ENCODE measurements at places on chromosomes 11 and 22.

DNA sequence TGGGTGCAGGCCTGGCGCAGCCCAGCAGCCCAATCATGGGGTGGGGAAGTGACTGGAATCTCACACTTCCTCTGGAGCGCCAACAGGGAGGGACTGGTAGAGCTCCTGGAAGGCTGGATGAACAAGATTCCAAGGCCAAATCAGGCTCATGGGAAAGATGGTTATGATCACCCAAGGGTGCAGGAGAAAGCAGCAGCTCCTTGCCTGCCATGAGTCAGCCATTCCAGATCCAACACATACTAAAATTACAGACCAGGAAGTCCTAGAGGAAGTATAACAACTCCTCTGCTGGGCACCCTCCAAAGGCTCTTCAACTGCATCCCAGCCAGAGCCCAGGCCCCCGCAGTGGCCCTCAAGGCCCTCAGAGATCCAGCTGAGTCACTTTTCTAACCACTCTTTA, 427.3 kb downstream of the TENM4 start:
- DNase-seq: no peak

DNA sequence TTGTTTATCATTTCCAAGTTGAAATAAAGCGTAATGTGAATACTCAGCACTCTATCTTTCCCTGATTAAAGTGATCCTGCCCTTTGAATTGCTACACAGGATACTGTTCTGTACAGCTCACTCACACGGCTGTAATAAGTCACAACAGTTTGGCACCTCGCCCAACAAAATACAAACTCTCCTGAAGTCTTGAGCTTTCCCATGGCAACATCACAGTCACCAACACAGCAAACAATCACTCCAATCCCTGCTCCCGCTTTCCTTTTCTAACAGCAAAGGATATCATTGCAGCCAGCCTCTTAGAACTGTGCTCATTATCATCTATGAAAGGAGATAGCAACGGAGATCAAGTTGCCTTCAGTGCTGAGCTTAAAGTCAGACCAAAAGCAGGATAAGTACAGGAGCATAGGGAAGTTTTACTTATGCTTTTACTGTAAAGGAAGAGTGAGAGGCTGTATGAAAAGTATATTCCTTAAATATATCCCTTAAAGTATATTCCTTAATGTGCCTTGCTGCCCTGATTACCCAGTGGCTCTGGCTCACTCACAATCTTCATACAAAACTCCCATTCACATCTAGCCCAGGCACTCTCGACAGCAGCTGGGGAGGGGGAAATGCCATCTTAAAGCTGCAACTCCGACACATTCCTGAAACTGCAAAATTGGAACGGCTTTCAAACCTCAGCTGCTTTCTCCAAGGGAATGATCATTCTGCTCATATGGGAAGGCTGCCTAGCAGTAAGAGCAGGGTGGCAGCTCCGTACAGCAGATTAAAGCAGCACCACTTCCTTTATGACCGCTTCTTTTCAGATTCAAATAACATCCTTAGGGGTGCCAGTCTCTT, 35.8 kb downstream of the MAML2 start:
- DNase-seq: no peak

DNA sequence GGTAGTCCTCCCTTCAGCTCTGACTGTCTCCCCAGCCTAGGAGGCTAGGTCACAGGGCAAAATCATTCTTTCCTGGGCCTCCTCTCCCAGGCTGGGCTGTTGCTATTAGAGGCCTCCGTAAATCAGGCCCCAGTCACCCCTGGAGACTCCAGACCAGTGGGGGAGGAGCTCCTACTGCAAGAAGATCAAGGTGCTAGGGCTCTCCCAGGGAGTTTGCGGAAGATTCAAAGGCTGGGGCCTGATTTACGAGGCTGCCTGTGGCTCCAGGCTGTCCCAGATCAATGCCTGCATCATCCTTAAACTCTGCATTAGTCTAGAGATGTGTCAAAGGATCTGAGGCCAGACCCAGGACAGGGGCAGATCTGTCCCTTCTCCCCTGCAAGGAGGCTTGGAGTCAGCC, 346.2 kb downstream of the TENM4 start:
- no peak for DNase-seq

GRCh38 chr11:121503051-121503450, 50.3 kb upstream of the SORL1-AS1 start:
- DNase-seq: no peak

DNA sequence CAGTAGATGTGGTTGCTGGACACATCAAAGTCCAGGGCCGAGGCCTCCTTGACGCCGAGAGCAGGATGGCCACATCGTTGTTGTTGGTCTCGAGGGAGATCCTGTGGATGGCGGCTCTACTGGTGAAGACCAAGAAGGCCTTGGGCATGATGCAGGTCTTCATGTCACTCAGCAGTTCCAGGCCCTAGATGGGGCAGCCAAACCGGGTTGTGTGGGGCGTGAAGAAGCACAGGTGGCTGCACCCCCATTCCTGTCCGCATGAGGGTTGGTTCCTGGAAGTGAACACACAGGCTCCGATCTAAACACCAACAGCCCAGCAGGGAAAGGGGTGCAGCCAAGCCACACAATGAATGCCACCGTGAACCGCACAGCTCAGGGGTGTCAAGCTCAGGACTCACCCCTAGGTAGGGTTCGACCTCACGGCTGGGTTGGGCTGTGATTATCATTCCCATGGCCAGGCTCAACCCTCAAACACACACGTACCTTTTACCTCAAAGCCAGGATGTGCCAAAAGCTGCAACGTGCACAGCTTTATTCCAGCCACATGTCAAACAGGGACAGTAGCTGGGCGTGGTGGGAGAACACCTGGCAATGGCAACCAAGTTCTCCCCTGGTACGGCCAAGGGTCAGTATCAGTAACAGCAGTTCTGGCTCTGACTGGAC, 132.3 kb downstream of the CRYBB2 start:
- DNase-seq: no peak

DNA sequence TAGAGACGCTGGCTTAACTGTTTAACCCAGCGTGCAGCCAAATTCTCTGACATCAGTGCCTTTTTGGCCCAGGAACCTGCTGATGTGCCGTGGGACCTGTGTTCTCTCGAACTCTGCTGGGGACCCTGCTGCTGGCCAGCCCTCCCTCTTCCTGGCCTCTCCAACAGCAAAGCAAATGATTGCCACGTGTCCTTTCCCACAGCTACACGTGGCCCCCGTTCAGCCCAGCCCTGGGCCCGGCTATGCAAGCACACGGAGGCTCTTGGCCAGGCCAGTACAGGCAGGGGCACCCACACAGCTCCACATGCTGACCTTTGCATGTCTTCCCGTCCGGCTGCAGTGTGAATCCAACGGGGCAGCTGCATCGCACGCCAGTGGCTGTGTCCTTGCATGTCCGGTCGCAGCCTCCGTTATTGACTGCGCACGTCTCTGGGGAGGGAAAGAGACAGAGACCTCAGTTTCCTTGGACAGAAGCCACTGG, 51.6 kb upstream of the TTLL12 start:
- DNase-seq: no peak

GRCh38 chr11:119924017-119924416, 195.0 kb upstream of the NECTIN1 start:
- no peak for DNase-seq

- DNase-seq: no peak
Measured at GRCh38 chr11:76768088-76768908, 14.9 kb upstream of the TSKU start.

Data from iPS DF 6.9 (cell line).